ENCODE measurements at places on chromosomes 2 and 18. TPM values are rescaled to one million over a fixed set of nuclear protein-coding genes. Genes with fewer than 3 reads are reported as not detected.

Gene MROH2A
- not detected for total RNA-seq

Gene CRYBA2
- not detected for total RNA-seq

Gene RAB27B
- 0.08 TPM for total RNA-seq

Gene SPC25
- total RNA-seq = 0.24 TPM

Gene RESP18
- not detected for total RNA-seq

Gene POU3F3
- 0.11 TPM for total RNA-seq

Gene CEP68
- total RNA-seq = 21.6 TPM

Gene FIGN
- total RNA-seq = 16.4 TPM

Gene AGXT
- total RNA-seq = not detected

DNA sequence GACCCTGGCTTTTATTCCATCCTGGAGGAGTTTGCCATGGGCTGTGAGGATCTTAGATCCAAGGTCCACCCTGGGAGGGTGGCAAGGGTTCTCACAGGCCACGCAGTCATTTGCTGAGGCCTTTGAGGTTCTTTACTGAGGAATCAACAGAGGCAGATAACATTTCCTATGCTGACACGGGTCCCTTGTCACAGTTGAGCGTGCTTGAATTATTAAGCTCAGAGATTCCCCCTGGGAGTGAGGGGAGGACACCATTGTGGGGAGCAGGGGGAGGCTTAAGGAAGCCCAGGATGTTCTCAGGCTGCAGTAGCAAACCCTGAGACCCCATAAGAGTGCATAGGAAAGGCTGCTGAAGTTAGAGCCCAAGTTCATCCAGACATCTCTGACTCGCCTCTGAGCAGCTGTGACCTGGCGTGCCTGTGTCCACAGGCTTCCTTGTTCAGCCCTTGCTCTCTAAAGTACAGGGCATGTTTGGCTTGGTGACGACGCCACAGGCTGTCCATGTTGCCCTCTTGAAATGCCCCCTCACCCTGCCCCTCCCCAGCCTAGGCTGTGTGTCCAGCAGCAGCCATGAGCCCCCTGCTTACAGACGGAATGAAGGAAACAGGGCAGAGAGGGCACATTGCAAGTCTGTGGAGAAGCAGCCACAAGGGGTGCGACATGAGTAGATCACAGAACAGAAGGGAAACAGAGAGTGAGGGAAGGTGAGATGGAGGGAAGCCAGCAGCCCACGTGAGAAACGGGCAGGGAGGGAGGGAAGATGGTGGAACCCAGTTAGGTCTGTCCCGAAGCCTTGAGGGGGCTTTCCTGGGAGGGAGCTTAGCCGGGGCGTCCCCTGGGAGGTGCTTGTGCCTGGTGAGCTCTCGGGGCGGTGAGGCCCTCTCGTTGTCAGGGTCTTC lies 34.0 kb downstream of the NAPG start:
- no peak for DNase-seq

DNA sequence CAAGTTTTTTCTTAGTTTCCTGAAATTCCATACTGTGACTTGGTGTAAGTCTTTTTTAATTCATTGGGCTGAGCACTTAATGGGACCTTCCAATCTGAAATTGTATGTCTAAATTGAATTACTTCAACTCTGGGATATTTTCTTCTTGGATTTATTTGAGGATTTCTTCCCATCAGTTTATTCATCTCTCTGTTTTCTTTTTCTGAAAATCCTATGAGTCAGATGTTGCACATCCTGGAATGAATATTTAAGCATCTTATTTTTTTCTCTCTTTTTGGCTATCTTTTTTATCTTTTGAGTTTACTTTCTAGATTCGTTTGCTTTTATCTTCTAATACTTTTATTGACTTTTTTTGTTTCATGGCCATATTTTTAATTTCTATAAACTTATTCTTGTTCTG lies 55.4 kb upstream of the ACYP2 start:
- no peak for DNase-seq

GRCh38 chr18:57631697-57632096 lies 10.1 kb upstream of the NARS1 start:
- DNase-seq = no peak

DNA sequence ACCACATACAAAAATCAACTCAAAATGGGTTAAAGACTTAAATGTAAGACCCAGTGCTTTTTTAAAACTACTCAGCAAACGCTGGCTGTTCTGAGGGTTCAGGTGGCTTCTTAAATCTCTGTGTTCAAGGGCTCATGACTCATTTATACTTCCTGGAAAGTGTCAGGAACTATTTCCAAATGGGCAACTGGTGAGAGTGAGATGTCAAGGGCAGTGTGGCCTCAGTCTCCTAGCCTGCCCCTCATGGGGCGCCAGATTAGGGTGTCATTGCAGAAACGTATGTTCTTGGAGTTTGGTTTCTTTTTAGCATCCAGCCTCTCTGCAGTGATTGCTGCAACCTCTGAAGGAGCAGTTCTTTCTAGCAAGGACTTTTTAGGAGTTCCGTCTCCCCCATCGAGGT lies 485.4 kb downstream of the TNS1 start:
- no peak for DNase-seq

DNA sequence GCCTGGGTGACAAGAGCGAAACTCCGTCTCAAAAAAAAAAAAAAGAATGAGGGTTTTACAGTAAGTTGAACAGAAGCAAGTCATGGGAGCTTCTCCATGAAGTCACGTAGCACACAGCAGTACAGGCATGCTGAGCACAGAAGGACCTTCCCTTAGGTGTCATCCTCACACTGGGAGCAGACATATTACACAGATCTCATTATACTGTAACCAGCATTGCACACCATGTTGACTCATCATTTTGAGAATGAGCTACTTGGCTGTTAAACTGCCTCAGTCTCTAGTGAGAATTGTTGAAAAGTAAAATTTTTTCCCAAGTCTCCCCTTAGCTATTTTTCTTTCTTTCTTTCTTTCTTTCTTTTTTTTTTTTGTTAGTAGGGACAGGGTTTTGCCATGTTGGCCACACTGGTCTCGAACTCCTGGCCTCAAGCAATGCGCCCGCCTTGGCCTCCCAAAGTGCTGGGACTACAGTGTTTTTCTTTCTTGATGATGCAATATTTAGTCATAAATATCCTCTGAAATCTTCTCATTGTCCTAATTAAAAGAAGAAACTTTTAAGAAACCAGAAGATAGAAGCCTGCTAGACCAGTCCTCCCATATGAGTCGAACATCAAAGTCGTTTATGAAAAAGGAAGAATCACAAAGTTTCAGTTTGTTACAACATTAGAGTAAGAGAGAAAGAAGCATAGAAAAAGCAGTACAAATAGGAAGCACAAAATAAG lies 37.9 kb upstream of the PPP1CB start:
- DNase-seq = no peak

GRCh38 chr2:23559561-23560239 lies 174.7 kb downstream of the KLHL29 start:
- DNase-seq = no peak

DNA sequence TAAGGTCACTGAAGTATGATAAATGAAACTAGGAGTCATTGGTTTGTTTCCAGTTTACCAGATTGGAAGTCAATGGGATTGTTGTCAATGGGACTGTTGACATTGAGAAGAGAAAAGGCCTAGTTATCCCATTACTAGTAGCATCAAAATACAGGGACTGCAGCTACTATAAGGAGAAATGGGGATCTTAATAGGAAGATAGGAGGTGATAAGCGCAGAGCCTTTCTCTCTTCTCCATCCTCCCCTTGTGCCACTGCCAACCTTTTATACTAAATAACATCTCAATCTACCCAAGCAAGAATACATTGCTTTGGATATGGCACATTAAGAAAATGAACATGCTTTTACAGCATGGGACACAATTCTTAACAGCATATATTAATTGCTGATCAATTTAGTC lies 10.5 kb upstream of the BBS5 start:
- DNase-seq = no peak

- DNase-seq = no peak
Observed at GRCh38 chr2:218882866-218883366, 2.3 kb downstream of the WNT10A start.

GRCh38 chr2:23532391-23533337 lies 147.7 kb downstream of the KLHL29 start:
- DNase-seq = no peak

DNA sequence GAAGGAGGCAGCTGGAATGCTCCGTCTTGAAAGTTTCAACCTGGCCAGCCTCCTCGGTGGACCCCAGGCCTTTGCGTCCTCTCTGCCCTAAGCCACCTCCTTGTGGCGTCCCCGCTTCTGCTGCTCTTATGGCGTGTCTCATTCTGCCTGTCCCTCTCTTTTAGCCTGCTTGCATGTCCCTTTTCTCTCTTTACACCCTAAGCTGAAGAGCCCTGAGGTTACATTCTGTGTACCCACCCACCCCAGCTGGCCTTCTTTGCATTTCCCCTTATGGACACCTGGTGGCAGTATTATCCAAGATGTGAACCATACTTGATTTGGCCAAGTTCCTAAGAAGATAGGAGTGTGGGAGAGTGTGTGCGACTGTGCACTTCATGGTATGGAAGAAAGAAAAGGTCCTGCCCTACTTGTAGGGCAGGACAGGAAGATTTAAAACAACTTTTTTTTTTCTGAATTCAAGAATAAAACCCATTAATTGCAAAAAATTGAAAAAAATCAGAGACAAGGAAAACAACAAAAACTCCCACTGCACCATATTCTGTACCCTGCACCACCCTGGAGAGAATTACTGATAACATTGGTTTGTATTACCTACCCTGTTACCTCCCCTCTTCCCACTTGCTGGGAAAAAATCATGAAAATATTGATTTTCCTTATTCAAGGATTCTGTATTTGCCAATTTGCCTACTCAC lies 77.4 kb downstream of the DYSF start:
- DNase-seq = no peak

DNA sequence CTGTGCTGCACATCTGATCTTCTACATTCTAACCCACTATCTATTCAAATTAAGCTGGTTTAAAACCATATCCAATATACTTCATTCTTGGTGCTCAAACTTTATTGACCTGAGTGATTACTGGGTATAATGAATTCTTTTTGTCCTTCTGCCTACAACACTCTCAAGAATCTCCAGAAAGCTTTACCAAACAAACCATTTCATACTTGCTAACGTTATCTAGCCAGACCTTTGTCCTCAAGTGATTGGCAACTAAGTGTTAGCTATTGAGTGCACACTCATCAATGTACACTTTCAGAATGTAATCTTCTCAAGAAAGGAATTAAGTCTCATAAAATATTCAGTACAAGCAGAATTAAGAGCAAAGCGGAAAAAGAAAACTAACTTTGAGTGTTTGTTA lies 1.4 kb downstream of the SUCLG1 start:
- no peak for DNase-seq

DNA sequence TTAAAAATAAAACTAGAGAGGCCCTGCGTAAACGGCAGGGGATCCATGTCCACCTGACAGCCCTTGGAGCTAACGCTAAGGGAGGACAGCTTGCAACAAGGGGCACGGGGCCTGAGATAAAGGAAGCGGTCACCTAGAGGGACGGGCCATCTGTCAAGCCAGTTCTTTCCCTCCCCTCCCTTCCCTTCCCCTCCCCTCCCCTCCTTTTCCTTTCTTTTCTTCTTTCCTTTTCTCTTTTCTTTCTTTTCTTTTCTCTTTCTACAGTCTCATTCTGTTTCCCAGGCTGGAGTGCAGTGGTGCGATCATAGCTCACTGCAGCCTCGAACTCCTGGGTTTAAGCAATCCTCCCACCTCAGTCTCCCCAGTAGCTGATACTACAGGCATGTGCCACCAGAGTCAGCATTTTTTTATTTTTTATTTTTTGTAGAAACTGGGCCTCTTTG lies 34.5 kb upstream of the CTAGE1 start:
- DNase-seq = no peak

DNA sequence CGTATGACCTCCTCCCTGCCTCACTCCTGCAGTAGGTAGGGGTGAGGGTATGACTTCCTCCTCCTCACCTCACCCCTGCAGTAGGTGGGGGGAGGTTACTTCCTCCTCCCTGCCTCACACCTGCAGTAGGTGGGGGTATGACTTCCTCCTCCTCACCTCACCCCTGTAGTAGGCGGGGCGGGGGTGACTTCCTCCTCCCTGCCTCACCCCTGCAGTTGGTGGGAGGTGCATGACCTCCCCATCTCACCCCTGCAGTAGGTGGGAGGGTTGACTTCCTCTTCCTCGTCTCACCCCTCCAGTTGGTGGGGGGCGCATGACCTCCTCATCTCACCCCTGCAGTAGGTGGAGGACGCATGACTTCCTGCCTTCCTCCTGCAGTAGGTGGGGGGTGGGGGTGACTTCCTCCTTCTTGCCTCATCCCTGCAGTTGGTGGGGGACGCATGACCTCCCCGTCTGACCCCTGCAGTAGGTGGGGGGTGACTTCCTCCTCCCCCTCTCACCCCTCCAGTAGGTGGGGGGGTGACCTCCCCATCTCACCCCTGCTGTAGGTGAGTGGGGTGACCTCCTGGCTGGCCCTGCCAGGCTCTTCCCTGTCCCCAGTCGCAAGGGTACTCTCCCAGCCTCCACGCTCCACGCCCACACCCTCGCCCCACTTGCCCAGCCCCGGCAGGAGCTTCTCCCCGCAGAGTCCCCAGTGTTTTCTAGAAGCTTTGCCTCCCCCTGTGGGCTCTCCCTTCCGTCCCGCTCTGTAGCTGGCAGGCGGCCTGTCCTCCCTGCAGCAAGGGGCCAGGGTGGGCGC lies 39.3 kb downstream of the TSHZ1 start:
- no peak for DNase-seq

DNA sequence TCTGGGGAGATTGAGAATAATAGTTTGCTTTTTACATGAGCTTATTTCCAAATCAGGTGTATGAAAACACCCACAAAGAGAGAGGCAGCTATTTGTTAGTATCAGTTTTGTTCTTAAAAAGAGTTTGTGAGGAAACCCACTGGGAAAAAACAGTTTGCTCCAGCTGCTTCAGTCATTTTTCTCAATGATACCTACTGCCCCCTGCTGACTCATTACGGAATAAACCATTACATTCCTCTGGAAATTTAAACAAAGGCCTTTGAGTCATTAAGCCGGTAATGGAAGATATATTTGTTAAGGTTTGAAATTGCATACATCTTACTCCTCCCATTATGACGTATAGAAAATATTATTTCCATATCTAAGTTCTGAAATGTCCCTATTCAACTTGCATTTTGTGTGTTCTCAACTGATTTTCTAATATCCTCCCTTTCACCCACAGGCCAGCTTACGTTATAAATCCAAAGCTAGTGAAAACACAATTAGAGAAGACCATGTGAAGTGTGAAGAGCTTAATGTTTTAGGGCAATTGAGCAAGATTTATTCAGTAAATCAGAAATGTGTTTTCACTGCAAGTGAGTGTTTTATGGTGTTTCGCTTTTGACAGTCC lies 761.6 kb downstream of the DSC3 start:
- no peak for DNase-seq
